ENCODE measurements at places on chromosomes 1 and 21.

- no peak for DNase-seq
These were observed 78.6 kb downstream of the RGS2 start for GRCh38 chr1:192887426-192887825.

DNA sequence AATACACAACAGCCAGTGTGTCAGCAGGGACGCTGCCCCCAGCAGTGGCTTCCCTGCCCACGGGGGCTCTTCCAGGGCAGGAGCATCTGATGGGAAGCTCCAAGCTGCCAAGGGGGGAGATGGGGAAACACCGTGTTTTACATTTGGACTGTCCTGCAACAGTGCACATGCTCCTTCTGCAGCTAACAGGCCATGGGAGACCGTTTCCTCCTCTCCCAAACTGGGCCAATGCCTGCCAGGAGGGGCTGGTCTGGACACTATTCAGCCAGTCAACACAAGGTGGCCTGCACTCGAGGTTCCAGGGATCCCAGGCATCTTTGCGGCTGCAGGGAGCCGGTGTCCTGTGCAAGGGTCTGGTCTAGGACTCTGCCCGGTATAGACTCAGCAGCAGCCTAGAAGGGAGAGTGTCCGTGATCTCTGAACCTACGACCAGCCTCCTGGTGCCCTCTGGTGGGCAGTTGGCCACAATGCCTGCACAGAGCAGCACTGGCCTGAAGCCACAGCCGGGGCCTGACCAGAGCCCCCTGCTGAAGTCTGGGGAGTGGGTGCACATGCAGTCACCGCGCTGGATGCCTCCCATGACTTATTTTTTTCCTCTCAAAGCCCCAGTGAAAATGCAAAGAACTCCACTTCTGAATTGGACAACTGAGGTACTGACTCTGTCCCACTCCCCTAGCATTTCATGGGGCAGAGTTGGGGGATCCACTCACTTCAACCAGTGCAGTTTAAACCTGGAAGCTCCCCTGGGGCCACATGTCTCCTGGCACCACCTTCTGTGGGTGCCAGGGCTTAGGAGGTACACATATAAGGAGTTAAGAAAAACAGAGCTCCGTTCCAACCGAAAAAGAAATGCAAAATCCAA is 33.3 kb downstream of the RCC2 start:
- peak; percentile 42 for DNase-seq

GRCh38 chr1:85274969-85275453 is 1.4 kb downstream of the BCL10 start:
- DNase-seq: no peak

GRCh38 chr1:205446828-205447227 is 9.0 kb downstream of the BLACAT1 start:
- DNase-seq: no peak

DNA sequence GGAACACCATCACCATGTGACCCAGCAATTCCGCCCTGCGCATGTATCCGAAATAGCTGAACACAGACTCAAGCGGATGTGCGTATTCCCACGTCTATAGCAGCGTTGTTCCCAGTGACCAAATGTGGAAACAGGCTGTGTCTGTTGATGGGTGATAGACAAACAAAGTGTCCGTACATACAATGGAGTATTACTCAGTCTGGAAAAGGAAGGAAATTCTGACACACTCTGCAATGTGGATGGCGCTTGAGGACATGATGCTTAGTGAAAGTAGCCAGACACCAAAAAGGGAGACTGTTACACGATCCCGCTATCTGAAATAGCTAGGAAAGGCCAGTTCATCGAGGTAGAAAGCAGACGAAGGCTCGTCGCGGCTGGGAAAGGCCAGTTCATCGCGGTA is 25.8 kb downstream of the PDXK start:
- DNase-seq: no peak

Measured in stimulated activated CD4-positive, alpha-beta T cell treated with anti-CD3 and anti-CD28 coated beads, Interleukin-4, amount 100 ng/mL, for 4 hours (primary cell).